Stimulated activated CD4-positive, alpha-beta T cell treated with anti-CD3 and anti-CD28 coated beads, Interleukin-12 subunit alpha, Interleukin-12 subunit beta, amount 100 ng/mL, for 24 hours (primary cell): ENCODE measurements at places on chromosomes 13 and 19.

- DNase-seq = no peak
Measured at GRCh38 chr19:40584007-40584406, 7.3 kb downstream of the SHKBP1 start.

- DNase-seq = no peak
Measured at GRCh38 chr19:8174706-8175105, 25.3 kb upstream of the FBN3 start.

DNA sequence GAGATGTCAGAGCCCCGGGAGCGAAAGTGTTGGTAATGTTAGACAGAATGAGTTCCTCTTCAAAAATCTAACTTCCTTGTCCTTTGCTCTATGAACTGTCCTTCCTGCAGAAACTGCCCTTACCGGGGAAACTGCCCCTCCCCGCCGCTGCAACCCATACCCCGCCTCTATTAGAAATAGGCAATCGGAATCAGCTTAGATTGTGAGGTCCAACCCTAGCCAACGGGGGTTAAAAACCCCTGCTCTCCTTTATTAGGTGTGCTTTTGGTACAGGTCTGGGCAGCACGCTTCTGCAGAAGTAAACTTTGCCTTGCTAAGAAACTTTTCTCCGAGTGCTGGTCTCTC lies 11.5 kb upstream of the CAPNS1 start:
- DNase-seq = no peak

- peak; percentile 55 for DNase-seq
Measured at GRCh38 chr13:20495087-20496023, 30.3 kb downstream of the CRYL1 start.

DNA sequence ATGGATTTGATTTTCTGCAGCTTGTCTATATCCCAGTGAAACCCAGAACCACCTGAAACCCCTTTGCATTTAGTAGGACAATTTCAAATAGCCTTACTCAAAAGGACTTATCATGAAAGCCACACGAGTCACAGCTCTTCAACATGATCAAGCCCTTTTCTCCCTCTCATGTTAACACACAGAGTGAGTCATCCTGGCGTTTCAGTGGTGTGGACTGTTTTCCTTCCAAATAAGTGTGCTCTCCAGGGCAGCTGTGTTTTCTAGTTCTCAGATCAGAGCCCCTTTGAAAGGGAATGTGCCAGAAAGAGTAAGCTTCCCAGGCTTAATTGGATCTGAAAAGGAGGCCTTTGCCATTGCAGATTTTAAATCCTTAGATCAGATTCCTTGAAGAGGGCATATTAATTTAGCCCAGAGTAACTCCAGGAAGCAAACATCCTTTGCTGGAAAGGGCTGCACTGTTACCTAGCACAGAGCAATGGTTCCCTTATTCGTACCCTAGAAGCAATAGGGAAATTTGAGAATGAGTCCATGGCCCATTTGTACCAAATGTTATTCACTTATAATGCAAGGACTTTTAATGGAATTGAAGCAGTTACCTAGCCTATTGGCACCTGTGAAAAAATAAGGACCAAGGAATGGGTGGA lies 51.3 kb downstream of the ERICH6B start:
- DNase-seq = no peak

DNA sequence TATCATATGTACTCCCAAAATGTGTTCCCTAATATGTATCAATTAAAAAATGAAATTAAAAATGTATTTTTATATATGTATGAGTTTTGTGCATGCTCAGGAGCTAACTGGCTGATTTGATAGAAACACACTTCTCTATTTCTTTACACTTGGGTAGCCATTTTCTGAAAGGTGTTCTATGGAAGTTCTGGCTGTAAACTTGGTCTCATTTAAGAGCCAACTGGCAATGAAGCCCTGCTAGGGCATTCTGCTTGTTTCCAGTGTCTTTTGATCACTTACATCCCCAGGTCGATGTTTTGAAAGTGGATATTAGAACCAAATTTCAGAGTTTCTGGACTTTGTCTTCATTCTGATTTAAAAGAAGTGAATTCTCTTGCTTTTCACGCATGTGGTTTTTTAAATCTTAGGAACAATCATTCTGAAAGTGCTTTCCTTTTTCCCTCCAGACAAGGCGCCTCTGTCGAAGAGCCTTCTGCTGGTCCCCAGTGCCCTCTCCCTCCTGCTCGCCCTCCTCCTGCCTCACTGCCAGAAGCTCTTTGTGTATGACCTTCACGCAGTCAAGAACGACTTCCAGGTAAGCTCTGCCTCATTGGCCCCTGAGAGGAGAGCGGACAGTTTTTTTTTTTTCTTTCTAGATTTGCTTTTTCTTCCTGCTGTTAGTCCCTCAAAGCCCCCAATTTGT lies 20.1 kb downstream of the GPR18 start:
- no peak for DNase-seq

DNA sequence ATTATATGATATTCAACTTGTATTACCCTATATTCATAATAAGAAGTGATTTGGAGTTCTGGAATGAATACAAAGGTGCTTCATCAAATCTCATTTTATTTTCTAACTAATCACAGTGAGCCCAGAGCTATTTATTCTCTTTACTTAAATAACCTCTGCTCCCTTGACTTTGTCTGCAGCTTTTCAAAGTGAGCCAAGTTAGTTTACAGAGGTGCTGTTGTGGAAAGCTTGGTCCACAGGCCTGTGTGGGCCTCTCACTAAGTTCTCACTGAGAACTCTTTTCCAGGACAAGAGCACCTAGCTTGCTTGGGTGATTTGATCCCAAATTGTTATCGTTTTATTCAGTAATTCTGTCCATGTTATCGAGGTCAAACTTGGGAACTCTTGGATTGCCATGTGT lies 319.3 kb downstream of the RFC3 start:
- no peak for DNase-seq

- DNase-seq = no peak
Measured at GRCh38 chr13:113550453-113550852, 34.1 kb upstream of the TFDP1 start.

DNA sequence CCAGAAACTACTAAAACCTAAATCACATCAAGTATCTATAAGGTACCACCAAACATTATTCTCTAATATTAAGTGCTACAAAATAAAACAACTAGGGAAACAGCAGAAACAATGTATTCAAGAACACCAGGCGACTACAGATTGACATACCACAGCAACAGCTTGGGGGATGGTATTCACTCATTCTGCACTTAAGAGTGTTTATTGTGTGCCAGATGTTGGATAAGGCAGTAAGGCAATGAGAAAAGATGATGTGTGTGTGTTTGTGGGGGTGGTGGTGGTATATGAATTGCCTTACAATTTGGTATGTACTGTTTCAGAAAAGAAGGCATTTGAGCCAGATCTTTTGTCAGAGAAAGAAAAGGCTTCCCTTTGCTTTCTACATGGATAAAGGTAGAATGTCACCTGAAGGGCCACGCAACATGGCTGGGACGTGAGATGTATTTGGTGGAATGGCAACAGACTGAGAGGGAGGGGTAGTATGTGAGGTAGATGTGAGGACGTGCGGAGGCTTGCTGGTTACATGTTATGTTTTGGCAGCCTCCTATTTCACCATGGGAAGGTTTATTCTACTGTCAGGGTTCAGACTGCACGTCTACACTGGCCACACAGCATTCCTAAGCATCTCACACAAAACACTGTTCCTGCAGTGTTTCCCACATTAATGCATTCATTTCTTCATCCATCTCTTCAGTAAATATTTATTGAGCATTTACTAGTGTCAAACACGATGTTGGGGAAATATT lies 300.7 kb downstream of the KLF12 start:
- DNase-seq = no peak

DNA sequence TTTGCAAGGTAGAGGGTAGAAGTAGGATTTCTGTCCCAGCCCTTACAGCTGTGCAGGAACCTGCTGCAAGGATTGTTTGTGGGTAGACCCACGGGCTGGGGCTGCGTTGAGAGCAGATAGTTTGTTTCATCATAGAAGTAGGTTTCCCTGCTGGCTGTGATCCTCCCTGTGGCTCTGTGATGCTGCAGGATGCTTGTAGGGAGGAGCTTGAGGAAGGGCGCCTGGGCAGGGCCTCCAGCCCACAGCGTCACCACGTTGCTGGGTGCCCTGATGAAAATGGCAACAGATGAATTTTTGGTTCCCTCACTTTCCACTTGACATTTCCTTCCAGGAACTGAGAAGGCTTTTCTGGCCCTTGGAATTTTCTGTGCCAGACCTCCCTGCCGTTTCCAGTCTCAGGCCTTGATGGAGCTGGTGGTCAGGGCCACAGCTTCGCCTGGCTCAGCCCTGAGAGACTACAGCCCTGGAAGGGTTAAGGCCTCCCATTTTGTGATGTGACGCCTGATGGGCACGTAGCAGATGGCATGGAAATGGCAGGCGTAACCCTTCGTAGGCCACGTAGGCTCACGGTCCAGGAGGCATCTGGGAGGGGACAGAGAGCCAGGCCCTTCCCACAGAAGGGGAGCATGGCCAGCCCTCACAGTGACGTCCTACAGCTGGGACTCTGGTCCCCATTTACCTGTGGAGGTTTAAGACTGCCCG lies 42.2 kb downstream of the GATAD2A start:
- DNase-seq = no peak

GRCh38 chr19:45954156-45954555 lies 19.5 kb downstream of the NOVA2 start:
- DNase-seq = no peak

DNA sequence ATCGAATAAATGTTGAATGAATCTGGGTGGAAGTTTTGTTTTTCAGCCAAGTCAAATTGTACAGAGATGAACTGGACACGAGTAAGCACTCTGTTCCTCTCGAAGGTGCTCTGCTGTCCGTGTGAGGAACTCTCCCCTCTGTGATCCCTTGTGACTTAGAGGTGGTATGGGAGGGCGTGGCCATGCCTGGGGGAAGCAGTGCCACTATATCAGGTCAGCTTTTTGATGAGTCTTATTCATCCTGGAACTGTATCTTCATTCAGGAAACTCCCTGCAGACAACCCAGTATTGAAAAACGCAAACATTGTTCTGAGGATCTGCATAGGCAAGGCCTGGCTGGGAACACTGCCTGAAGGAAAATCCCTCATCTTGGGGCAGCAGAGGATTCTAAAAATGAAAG lies 45.7 kb upstream of the FLT1 start:
- no peak for DNase-seq

- no peak for DNase-seq
Measured at GRCh38 chr13:40228496-40228895, 437.9 kb downstream of the FOXO1 start.

- DNase-seq = peak; percentile 66
Measured at GRCh38 chr19:57746580-57747471, at the start of gene ZNF776. Gene ZNF776 (plus strand): TSS chr19:57746815. CDS start chr19:57747059, 244 bp downstream.

DNA sequence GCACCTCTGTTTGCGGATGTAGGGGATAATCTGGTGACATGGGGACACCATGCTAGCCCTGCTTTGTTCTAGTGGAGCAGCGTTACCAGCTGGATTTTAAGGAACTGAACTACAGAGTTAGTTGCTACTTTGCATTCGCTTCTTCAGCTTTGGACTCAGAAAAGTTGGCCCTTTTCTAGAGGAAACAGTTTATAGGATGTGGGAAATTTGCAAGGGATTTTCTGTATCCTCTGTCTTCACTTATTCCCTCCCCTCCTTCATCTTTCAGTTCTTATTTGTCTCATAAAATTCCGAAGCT lies 2.1 kb downstream of the GATAD2A start:
- no peak for DNase-seq

DNA sequence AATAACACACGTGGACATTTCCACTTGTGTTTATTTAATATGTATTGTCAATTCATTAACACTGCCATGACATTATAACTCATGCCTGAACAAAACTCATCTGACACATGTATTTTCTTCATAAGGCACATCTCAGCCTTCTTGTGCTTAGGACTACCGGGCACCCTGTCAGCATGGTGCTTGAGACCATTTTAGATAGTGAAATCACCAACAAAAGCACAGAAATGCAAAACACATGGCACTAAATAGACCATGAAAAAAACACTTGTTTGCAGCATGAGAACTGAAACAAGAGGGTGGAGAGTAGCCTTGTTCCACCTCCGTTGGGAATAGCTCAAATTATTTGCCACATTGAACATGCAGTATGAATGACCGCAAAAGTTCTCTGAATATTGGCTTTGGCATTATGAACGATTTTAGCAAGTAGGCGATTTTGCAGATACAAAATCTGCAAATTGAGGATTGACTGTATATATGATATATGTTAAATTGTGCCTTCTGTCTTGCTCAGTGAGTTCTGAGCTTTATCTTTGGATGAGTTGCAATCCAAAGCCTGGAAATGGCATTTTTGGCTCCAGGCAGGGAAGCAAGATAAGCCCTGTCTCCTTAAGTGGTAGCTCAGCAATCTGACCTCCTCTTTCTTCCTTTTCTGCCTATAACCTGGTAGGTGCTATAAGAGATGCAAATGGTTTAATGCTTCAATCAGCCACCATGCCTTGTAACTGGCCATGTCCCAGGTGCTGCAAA lies 328.2 kb downstream of the HS6ST3 start:
- no peak for DNase-seq

DNA sequence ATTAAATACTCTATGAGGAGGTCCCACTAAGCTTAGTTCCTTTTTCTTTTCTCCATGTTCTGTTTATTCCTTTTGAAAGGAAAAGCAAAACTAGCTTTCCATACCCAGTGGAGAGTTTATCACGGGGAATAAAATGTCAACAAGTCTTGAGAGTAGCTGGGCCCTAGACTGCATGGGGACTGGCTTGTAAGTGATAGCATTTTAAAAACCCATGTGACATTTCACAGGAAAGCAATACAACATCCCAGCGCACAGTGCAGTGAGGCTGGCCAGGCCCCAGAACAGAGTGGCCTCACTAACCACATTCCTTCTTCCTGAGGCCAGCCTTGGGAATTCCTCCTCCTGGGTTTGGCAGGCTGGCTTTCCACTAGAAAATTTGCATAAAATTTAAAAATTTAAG lies 149.8 kb downstream of the DLEU7 start:
- no peak for DNase-seq

- no peak for DNase-seq
Measured at GRCh38 chr13:44219577-44220548, 153.8 kb upstream of the SERP2 start.

DNA sequence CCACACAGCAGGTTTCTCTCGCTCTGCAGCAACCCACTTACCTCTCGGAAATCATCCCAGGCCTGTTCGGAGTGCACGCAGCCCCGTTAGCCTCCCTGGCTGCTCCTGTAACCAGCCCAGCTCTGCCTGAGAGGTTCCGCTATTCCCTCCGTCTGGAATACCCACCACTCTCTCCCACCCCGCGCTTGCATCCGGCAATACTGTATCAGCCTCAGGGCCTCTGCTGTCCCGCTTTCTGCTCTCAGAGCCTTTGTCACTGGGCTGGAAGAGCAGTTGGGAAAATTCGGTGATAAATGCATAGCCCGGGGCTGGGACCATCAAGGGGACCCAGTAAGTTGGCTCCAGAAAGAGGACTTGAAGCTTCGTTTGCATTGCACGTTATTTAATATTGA lies 759 bp upstream of the TLE6 start:
- DNase-seq = no peak
